Stimulated activated CD8-positive, alpha-beta memory T cell treated with anti-CD3 and anti-CD28 coated beads, Interleukin-4, amount 100 ng/mL, for 24 hours (primary cell): ENCODE measurements at places on chromosomes 2 and 18.

GRCh38 chr2:1707771-1708418, 36.4 kb downstream of the PXDN start:
- DNase-seq: no peak

DNA sequence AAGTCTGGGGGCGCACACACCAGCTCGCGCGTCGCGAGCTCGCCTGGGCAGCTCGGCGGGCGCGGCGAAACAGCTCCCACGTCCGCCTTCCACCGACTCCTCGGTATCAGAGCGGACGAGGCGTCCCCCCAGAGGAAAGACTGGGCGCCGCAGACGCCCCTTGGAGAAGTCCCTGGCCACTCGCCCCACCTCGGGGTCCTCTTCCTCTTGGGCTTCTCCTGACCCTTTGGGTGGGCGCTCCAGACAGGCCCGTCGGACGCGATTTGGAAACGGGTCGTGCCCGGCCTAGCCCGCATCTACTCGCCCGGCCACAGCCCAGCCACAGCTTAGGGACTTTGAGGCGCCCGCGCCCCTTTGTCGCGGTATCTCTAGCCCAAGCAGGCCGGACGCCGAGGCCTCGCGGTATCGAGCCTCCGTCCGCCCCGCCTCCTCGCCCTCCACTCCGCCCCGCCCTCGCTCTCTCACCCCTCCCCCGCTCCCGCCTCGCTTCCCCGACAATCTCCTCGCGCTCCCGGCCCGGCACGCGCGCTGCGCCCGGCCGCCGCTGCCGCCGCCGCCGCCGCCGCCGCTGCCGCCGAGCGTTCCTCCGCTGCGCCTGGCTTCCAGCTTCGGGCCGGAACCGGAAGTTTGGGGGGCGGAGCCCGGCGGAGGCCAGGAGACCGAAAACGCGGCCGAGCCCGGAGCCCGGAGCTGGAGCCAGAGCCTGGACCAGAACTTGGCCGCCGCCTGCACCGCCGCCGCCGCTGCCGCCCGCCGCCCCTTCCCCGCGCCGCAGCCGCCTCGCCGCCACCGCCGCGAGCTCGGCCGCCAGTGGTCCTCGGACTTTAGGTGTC, 749 bp upstream of the ACVR2A start:
- DNase-seq: peak; percentile 83

GRCh38 chr2:19358242-19359020, at the start of gene OSR1:
Gene OSR1 (minus strand): TSS chr2:19358623. CDS start chr2:19353805, 4,818 bp downstream.
- DNase-seq: no peak

DNA sequence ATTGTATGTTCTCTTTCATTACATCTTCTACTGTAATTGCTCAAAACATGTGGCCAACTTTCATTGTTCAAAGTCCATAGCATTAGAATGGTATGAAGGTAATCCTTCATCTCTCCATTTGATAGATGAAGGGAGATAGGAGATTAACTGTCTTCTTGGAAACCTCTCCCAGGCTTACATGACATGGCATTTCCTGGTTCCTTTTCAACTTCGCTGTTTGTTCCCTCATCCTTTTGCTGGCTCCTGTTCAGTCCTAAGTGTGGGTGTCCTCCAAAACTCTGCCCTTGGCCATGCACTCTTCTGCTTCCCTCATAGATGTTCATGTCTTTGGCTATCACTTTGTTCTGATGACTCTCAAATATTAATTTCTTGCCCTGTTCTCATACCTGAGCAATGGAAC, 13.8 kb downstream of the NEB start:
- no peak for DNase-seq

- no peak for DNase-seq
Observed at GRCh38 chr18:80104364-80104779, 4.7 kb upstream of the ADNP2 start.

DNA sequence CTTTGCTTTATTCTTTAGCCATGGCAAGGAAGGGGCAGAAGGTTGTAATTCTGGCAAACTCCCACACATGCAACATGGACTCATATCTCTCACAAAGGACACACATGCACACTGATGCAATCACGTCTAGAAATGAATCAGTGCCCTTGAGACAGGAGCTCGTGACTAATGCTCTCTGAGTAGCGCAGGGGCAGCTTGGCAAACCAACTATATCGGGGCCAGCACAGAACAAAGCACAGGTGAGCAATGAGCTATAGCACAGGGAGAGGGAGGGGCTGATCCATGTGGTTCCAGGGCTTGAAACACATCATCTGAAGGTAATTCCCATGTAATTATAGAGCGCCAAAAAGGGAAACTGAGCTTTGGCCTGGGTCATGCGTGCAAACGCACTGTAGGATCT, 165.2 kb upstream of the KLF7 start:
- DNase-seq: no peak

DNA sequence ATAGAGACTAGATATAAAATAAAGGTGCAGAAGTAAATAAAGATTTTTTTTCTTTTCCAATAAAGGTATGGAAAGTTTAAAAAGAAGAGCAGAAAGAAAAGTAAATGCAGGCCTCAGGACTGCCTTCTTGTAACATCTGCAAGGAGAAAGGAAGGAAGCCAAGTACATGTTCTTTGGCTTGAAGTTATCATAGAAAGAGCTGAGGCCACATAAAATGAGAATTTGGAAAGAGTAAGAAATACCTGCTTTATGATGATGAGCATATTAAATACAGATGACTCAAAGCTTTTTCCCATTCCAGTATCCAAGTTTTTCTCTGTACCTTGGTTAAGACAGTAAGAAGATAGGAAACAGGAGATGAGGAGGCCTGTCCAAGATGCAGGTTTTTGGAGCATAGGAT, 25.3 kb upstream of the UBE2E3 start:
- no peak for DNase-seq

DNA sequence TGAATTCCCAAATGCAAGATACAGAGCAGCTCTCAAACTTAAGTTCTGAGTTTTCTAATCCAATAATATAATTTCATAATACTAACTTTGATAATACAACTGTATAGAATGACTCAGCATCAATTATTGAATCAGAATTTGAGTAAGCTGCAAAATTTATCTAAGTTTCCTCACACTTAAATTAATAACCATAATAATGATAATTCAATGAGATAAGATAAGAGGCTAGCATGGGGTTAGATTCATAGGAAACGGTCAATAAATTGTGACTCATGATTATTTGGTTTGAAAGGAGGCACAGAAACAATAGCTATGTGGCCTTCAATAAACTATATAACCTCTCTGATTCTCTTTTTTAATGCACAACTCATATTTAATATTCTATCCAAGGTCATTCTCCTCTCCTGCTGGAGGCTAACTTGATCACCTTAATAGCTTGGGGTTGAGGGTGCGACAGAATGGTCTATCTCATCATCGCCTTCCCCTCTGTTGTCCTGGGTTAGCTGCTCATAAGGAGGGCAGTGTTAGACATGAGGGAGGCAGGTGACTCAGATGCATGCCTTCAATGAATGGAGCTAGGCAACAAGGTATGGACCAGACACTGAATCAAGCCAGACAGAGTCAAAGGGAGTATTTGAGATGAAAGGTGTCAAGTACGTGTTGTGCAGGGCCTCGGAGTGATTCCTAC, 36.2 kb upstream of the BMP10 start:
- no peak for DNase-seq

GRCh38 chr2:185676316-185676715, 62.3 kb upstream of the FSIP2 start:
- no peak for DNase-seq

DNA sequence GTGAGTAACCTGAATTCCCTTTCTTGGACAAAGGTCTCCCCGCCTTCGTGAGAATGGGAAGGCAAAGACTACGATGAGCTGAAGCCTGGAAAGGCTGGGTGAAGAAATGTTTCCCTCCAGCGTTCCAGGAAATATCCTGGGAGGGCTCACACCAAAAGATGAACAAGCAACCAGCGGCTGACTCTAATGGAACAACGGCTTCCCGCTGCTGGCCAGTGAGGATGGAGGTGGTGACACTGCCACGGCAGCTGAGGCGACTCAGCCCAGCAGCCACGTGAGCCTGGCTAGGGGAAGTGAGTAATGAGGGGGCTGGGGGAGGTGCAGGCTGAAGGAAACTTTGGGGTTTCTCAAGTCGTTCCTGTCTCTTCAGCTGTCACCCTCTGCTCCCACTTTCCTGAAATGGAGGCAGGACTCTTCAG, 105.0 kb upstream of the SMAD7 start:
- peak; percentile 28 for DNase-seq
